SJSA1 (cell line): ENCODE measurements at places on chromosomes 7 and 10. TPM values are rescaled to one million over a fixed set of nuclear protein-coding genes. Genes with fewer than 3 reads are reported as not detected.

The MRLN gene
- total RNA-seq = not detected in 2 replicates

The PRKCQ gene
- total RNA-seq = not detected in 2 replicates

The ACSL5 gene
- total RNA-seq = 1.1 and 3.2 TPM in 2 replicates

DNA sequence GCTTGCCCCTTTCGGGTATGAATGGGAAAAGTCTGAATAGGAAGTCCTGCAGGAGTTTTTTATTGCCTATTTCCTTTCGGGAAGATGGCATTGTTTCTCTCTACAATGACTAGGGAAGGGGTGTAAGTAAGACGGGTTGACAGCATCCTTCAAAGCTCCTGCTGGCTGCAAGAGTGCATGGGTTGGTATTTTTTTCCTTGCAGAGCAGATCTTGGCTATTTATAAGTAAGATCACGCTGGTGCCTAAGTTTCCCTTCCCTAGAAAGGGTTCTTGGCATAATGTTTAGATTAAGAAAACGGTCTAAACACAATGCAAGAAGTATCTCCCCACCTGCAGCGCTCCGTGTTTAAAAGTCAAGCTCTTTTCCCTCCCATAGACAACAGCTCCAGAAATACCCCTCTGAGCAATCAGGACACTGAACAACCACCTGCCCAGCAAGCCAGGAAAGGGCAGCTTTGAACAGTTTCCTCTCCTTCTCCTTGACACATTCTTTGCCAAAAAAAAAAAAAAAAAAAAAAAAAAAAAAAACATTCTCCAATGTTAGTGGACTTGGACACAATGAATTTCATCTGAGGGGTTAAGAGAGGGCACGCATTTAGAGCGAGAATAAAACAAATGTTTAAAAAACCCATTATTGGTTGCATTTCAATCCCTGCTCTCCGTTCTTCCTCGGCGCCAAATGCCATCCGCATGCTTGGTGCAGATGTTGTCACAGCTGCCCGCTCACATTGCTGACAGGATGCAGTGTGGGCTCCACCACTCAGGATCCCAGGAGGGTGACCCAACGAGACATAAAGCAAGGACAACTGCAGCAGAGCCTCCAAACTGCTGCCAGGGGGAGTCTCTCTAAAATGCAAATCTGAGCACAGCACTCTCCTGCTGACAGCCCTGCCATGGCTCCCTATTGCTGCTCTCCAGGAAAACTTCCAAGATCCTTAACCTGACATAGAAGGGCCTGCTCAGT is 427.4 kb upstream of the MGMT start:
- DNase-seq = no peak

GRCh38 chr10:75530299-75530698 is 98.9 kb downstream of the LRMDA start:
- no peak for DNase-seq

- no peak for DNase-seq
These were observed 77.2 kb downstream of the KIAA1549 start for GRCh38 chr7:138903859-138904435.

- no peak for DNase-seq
These were observed 68.1 kb downstream of the CALN1 start for GRCh38 chr7:72343991-72344390.

GRCh38 chr10:118383063-118383689 is 41.1 kb upstream of the FAM204A start:
- DNase-seq = no peak

- DNase-seq = no peak
These were observed 9.0 kb downstream of the EIF4H start for GRCh38 chr7:74183142-74183541.

DNA sequence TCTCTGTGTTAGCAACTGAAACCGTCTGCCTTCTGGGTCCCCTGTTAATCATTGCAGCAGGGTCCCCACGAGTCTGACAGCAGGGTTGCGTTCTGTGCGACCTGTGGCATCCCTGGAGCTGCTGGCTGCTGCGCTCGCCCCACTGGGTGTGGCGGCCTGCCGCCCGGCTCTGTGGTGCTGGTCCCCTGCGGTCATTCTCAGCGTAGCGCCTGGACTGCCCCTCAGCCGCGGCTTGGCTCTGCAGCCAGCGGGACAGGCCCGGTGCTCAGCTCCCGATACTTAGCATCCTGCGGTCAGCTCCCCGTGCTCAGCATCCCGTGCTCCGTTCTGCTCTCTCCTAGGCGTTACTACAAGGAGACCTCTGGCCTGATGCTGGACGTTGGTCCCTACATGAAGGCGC is 35.0 kb downstream of the LHPP start:
- DNase-seq = no peak

GRCh38 chr7:42068554-42069280 is 168.3 kb downstream of the GLI3 start:
- no peak for DNase-seq

DNA sequence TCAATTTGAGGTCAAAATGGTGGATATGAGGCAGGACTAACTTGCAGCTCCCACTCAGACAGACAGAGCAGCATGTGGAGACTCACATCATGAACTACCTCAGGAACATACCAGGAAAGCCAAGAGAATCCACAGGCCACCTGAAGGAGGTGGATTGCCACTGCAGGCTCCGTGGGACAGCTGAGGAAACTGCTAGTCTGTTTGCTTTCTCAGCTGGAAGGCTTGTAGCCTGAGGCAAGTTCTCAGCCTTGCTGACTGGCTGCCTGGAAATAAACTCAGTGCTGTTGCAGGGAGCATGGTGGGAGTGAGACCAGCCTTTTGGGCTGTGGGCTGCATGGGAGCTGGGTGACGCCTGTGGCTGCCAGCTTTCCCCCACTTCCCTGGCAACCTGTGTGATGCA is 202.9 kb downstream of the ZNF248 start:
- DNase-seq = no peak

DNA sequence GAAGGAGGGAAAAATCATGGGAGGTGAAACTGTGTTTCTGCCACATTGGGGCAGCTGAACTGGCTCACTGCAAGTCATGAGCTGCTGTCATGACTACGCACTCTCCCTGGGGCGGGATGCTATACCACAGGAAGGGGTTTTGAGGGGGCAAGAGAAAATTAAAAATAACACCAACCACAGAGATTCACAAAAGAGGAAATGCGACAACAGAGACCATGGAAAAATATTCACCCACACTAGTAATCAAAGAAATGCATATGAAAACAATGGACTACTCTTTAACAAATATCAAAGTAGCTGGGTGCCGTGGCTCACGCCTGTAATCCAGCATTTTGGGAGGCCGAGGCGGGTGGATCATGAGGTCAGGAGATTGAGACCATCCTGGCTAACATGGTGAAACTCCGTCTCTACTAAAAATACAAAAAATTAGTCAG is 65.2 kb upstream of the TM9SF3 start:
- DNase-seq = no peak

DNA sequence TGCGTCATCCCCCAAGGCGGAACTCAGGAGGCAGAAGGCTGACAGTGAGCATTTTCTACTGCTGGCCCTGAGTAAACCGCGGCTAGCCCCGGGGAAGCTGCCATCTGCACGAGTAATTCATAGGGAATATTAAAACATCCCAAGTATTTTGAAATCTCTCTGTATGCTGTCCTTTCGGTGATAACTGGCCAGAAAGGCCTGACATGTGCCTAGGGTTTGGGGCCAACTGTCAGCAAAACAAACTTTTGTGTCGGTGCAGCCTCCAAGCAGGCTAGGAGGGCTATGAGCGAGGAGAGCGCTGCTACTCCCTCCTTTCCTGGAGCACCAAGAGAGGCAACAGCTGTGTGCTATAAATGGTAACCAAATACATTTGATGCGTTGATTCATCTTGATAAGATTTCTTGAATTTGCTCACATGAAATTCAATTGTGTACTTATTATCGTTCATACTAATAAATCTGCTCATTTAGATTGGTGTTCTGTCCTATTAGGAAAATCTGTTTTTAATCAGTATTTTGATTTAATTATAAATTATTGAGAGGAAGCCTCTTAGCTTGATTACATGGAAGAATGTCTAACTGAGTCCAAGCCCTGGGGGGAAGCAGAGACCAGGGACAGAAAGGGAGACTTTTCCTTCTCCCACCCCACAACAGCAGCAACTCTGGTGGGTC is 124.4 kb upstream of the NPS start:
- DNase-seq = no peak

GRCh38 chr7:105118612-105119600 is 104.9 kb downstream of the KMT2E start:
- no peak for DNase-seq

GRCh38 chr10:101773923-101774588 is 1.9 kb downstream of the FGF8 start:
- DNase-seq = no peak

DNA sequence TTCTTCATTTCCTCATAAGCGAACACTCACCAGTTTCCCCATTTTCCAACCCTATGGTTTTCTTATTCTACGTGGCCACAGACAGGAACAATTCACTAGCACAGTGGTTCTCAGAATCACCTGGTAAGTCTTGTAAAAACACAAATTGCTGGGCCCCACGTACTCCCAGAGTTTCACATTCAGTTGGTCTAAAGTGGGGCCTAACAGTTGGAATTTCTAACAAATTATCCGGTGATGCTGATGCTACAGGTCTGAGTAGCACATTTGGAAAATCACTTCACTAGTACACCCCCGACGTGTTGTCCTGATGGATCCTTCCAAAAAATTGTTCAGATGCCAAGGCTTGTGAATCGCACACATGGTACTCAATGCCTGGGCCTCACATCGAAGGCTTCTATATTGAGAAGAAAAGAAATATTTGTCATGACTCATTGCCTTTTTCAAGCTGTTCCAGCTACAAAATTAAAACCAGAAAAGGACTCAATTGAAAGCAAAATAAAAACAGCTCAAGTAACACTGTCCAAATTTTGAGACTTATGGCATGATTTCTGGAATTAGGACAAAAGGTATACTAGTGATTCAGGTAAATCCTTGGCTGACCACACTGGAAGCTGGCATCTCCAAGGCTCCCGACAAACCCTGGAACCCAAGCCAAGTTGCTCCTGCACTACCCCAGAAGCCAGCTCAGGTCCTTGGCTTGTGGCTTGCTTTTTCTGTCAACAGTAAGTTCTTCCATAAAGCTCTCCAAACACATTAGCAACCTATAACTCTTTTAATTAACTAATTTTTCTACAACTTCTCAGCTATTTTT is 12.9 kb upstream of the VIM start:
- DNase-seq = peak; percentile 87

DNA sequence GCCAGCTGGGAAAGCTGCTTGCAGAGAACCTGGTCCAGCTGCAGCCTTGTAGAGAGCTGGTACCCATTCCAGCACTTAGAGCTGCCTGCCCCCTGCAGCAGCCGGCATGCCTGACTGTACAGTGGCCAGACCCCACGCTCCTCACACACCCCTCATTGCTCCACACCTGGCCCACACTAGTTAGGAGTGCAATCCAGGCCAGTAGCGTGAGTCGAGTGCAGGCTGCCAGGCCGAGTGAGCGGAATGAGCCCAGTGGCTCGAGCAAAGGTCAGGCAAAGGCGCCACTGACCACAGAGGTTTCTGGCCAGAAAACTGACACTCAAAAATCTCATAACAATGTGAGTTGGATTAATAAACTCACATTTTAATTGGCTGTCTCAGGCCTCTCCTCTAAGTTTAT is 921.7 kb upstream of the KCND2 start:
- no peak for DNase-seq

DNA sequence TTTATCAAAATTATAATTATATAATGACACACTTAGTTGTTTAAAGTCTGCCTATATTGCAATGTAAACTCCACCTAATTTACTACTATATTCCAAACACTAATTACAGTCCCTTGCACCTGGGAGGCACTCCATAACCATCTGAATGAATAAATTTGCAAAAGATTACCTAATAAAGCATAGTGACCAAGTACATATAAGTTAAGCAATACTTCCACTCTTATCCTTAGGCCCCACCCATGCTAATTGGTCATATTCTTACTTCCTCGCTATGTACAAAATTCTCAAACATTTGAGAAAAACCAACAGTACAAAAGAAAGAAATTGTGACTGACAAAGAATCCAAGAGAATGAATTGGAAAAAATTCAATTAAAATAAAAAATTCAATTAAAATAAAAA is 65.3 kb downstream of the ZFAND4 start:
- no peak for DNase-seq

GRCh38 chr7:134313543-134313942 is 3.2 kb downstream of the SLC35B4 start:
- no peak for DNase-seq

GRCh38 chr10:112735041-112735695 is 214.9 kb upstream of the TCF7L2 start:
- no peak for DNase-seq

DNA sequence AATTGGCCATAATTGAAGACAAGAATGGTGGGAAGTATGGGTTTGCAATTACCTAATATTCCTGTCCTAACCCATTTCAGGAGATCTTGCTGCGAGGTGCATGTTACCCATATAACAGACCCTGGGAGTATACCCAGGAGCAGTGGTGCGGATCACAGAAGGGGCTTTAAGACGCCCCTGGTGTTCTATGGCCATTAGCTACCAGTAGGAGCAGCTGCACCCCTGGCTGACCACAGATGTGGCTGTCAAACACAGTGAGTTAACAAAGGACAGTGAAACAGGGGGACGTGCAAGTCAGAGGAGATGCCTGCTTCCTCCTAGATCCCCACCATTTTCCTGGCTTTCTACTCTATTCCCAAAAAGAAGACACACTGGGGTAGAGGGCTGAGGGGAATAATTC is 25.2 kb downstream of the AOC1 start:
- DNase-seq = no peak

DNA sequence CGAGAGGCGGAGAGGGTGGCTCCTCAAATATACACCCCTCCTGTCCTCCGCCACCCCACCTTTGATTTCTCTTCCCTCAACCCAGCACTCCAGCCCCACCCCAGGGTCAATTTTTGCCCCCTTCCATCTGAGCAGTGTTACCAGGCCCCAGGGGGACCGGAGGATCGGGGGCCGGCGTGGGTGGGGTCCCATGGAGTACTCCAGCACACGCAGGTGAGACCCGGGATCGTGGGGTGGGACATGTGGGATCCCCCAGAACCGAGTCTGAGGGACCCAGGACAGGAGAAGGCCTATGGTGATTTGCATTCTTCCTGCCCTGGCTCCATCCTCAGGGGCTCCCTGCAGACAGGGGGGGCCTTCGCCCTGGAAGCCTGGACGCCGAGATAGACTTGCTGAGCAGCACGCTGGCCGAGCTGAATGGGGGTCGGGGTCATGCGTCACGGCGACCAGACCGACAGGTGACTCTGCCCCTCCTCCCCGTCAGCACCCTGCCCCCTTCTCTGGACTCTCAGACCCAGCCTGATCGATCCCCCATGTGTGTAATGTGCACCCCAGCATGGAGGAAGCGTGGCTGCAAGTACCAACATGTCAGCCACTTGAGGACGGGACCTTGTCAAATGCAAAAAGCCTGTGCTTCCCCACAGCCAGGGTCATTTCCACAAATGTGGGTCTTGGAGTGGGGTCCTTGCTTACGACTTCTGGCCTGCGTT is 744 bp downstream of the TRIP6 start:
- DNase-seq = no peak
